Liver (tissue), 10 donors: ENCODE measurements at places on chromosomes 12 and 14. TPM values are rescaled to one million over a fixed set of nuclear protein-coding genes. Genes with fewer than 3 reads are reported as not detected.
A peak's percentile ranks its signal among the peaks of the same experiment; 100 is the strongest.

DNA sequence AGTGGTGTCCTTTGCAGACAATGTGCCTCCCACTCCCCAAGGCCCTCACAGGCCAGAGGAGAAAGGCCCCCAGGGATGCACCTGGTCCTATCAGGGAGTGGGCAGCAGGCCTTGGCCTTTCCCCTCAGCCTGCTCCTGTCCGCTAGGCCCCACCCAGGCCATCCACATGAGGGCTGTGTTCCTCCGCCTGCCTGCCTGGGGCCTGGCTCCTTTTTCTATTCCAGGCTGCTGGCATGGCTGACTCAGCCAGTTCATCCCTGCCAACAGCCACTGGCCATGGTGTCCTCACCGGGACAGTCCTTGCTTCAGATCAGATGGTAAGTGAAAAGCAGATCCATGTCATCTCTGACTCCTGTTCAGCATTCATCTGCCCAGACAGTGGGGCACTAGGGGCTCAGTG is 13.4 kb downstream of the ISM2 start:
- no peaks in the 10 kb centered on the region for H3K36me3 ChIP-seq
- no peaks in the 10 kb centered on the region for H3K27me3 ChIP-seq
- H3K27ac ChIP-seq = no peak overlapping the region
- DNase-seq = no peak

- H3K36me3 ChIP-seq = no peaks in the 10 kb centered on the region
- no peaks in the 10 kb centered on the region for H3K27me3 ChIP-seq
- DNase-seq = no peak
- no peak overlapping the region for H3K4me3 ChIP-seq
- no peaks in the 10 kb centered on the region for H3K4me1 ChIP-seq
Measured at GRCh38 chr14:96838449-96838848, 41.3 kb downstream of the VRK1 start.

DNA sequence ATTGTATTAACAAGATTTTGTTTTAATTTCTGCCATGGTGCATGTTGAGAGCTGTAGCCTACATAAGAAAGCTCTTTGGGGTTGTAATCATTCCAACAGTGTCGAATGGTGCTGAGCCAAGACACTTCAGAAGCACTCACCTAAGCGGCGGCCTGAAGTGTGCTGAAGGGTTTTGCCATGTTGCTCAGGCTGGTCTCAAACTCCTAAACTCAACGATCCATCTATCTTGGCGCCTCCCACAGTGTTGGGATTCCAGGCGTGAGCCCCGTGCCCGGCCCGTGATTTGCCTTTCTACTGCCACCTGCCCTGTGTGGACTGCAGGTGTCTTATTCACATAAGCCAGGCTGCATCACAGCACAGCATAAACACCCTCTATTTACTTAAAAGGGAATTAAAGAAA is 48.9 kb downstream of the AMN start:
- H3K27ac ChIP-seq = no peak overlapping the region
- no peak overlapping the region for H3K4me3 ChIP-seq
- H3K36me3 ChIP-seq = peaks cover 26% of the 10 kb centered on the region
- no peaks in the 10 kb centered on the region for H3K4me1 ChIP-seq

- H3K27me3 ChIP-seq = no peaks in the 10 kb centered on the region
- H3K4me1 ChIP-seq = peaks cover 3% of the 10 kb centered on the region
- no peak overlapping the region for H3K27ac ChIP-seq
- no peaks in the 10 kb centered on the region for H3K36me3 ChIP-seq
- no peak overlapping the region for H3K4me3 ChIP-seq
- DNase-seq = no peak
Measured at GRCh38 chr14:102692334-102692733, 84.9 kb upstream of the TRAF3 start.

GRCh38 chr14:59189786-59190368 is 1.4 kb downstream of the DAAM1 start:
- H3K4me3 ChIP-seq = peak overlapping the region; percentile 70
- no peaks in the 10 kb centered on the region for H3K36me3 ChIP-seq
- peak overlapping the region; percentile 84 for H3K27ac ChIP-seq
- H3K27me3 ChIP-seq = no peaks in the 10 kb centered on the region

GRCh38 chr14:71373773-71374172 is 466.5 kb downstream of the PCNX1 start:
- no peak for DNase-seq
- no peaks in the 10 kb centered on the region for H3K36me3 ChIP-seq
- H3K27me3 ChIP-seq = no peaks in the 10 kb centered on the region
- H3K27ac ChIP-seq = no peak overlapping the region
- H3K4me3 ChIP-seq = no peak overlapping the region

Gene TPH2
- not detected for total RNA-seq

Gene CLEC7A
- 3.6 TPM for total RNA-seq
